Esophagus squamous epithelium (tissue), 5 donors: ENCODE measurements at places on chromosomes 5 and 9.

- no peak for DNase-seq
Observed at GRCh38 chr9:131534721-131535237, 3.7 kb upstream of the UCK1 start.

GRCh38 chr5:181189962-181190710, 14.9 kb downstream of the TRIM7 start:
- DNase-seq = no peak

- no peak for DNase-seq
Observed at GRCh38 chr5:40551496-40552491, 127.9 kb upstream of the PTGER4 start.

- no peak for DNase-seq
Observed at GRCh38 chr5:17050236-17050635, 114.1 kb upstream of the MYO10 start.

- no peak for DNase-seq
Observed at GRCh38 chr5:178431782-178432165, 158.4 kb downstream of the COL23A1 start.

DNA sequence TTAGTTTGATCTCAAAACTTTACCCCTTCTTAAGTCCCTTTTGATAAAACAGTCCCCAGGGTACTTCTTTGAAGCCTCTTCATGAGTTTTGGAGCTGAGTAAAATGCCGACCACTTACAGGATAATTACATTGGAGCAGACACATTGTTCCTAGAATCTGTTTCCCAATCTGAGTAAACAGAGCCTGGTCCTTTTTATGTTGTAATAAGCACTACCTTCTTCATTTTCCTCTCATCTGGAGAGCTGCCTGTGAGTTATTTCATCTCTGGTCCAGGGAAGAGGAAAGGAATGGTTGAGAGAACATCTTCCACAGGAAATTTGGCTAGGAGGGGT, 26.3 kb upstream of the GALNT10 start:
- no peak for DNase-seq

DNA sequence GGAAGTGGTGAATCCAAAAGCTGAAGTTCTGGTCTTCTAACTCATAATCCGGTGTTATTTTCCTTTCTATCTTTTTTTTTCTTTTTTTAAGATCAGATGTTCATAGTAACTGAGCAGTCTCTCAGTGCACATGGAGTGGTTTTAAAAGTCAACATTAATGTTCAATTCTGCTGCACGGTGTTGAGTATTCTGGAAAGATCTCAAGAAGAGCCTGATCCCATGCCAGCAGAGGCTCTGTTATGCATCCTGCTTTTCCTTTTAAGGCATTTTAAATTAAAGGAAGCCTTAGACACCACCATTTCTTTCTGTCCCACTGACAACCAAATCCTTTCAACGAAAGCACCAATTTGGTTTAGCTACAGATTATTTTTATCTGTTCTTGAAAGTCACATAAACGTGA, 33.4 kb downstream of the SEMA5A start:
- no peak for DNase-seq

DNA sequence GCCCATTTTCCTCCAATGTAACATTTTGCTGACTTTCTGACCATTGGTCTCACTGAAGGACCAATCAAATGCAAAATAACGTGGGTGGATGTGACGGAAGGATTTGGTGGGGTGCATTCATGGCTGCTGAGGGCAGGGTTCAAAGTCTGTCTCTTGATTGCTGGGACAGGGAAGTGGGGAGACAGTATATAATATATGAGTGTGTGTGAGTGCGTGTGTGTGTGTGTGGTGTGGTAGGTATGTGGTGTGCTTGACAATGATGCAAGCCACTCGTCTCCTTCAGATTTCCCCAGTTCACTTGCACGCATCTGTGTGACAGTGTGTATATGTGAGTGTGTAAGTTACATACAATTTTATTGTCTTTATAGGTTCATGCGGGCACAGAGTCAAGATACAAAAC, 477.3 kb downstream of the DIRAS2 start:
- no peak for DNase-seq

DNA sequence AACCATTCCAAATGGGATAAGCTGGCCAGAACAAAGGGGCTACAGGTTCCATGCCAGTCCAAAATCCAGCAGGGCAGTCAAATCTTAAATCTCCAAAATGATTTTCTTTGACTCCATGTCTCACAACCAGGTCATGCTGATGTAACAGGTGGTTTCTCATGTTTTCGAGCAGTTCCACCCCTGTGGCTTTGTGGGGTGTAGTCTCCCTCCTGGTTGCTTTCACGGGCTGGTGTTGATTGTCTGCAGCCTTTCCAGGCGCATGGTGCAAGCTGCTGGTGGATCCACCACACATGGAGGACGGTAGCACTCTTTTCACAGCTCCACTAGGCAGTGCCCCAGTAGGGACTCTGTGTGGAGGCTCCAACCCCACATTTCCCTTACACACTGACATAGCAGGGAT, 425.5 kb upstream of the FTMT start:
- no peak for DNase-seq

DNA sequence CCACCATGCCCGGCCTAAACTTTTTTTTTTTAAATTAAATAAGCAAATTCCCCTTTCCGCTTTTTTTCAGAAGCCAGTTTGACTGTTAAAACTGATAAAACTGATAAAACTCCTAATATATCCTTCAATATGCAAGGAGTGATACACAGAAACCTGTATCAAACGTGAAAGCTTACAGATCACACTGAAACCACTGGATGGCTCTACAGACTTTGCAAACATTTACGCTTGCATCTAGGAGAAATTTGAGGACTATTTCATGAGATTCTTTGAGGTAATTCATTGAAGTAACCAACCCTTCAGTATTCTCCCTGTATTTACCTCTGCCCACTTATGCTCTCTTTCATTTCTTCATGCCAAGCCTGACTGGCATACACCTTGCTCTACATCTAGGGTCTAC, 40.6 kb upstream of the CHD1 start:
- no peak for DNase-seq

- DNase-seq = no peak
Observed at GRCh38 chr9:115746496-115746895, 407.1 kb upstream of the PAPPA start.

DNA sequence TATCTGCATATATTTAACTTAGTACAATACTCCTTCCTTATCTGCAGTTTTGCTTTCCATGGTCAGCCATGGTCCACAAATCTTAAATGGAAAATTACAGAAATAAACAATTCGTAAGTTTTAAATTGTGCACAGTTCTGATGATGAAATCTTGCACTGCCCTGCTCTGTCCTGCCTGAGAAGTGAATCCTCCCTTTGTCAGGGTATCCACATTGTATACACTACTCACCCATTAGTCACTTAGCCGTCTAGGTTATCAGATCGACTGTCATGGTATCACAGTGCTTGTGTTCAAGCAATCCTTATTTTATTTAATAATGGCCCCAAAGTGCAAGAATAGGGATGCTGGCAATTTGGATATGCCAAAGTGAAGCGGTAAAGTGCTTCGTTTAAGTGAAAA, 8.3 kb upstream of the YTHDC2 start:
- DNase-seq = no peak

- no peak for DNase-seq
Observed at GRCh38 chr5:57434683-57435082, 47.9 kb downstream of the ACTBL2 start.

- no peak for DNase-seq
Observed at GRCh38 chr5:16564248-16564867, 52.4 kb downstream of the RETREG1 start.

GRCh38 chr5:35771300-35771699, 85.4 kb upstream of the IL7R start:
- DNase-seq = no peak

GRCh38 chr5:127515693-127516440, 1.6 kb upstream of the PRRC1 start:
- DNase-seq = no peak

GRCh38 chr5:122053181-122054109, 24.6 kb downstream of the LOX start:
- no peak for DNase-seq

DNA sequence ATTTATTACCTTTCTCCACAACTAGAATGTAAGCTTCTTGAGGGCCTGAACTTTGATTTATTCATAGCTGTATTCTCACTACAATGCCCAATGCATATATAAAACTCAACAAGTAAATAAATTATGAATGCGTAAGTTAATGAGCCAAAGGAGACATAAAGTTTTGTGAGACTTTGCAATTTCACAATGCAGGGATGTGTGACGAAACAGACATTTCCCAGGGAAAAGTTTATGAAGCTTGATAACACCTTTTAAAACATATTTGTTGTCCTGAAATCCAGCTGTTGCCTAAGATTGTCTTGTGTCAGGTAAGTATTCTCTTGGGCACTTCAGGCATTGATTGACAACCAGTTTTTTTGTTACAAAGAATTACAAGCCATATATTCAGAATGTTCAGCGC, 800.1 kb downstream of the BRINP1 start:
- no peak for DNase-seq

DNA sequence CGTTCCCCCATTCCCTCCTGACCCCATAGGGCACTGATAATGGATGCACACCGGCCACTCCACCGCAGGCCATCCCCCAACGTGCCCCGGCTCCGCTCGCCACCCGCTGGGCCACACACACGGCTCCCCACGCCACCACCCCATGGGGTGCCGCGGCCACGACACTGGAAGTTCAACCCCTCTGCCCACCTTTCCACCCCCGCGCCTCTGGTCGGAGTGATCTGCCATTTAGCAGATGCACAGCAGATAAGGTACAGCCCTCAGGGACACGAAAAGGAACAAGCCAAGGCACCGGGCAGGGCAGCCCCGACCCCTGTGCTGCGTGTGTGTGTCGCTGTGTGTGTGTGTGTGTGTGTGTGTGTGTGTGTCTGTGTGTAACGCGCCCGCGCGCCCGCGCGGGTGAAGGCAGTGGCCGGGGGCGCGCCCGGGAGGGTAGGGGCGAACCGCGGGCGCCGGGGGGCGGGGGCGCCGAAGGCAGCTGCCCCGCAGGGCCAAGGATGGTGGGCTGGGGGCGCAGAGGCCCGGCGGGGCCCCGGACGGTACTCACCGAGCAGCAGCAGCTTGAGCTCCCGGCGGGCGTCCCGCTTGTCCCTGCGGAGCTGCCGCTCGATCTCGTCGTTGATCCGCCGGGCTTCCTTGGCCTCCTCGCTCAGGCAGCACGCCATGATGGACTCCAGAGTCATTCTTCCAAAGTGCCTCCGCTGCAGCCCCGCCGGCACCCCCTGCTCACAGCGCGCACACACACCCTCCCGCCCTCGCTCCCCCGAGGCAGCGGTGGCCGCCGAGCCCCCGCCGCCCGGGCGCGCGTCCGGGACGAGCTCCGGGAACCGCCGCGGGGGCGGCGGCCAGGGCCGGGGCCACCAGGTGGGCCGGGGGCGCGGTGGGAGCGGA, 813 bp downstream of the GNAQ start:
- no peak for DNase-seq

- DNase-seq = no peak
Observed at GRCh38 chr9:70197216-70198044, 61.3 kb upstream of the SMC5 start.

GRCh38 chr5:163350083-163350482, 87.3 kb upstream of the CCNG1 start:
- no peak for DNase-seq

DNA sequence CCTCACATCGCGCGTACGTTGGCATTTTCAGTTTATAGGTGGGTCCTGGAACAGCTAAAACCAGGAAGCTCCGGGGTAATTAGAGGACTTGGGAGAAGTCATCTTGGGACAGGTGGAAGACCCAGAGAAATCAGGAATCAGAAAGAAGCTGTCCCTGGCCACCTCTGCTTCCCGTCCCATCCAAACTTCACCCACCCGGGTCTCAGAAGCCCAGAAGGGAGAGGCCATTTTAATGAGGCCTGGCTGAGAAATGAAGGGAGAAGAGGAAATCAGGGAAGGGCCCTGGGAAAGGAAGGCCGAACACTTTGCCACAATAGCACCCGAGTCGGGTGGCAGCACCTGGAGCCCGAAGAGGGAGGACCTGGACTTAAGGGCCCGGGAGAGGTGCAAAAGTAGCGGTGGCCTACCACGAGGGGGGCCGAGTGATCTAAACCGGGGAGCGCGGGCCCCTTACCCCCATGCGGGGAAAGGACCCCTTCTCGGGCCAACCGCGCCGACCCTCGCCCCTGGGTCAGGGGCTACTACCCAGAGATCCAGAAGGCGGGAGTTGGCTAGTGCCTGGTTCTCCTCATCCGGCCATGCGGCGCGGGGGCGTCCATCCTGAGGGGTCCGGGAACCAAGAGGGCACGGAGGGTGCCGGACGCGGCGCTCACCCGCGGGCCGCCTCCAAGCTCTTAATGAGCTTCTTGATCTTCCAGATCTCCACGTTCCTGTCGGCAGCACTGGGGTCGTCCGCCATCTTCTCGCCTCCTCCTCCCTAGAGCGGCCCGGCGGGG, 668 bp downstream of the ETF1 start:
- no peak for DNase-seq
